IMR-90 (cell line): ENCODE measurements at places on chromosomes 7 and 10. TPM values are rescaled to one million over a fixed set of nuclear protein-coding genes. Genes with fewer than 3 reads are reported as not detected.
A peak's percentile ranks its signal among the peaks of the same experiment; 100 is the strongest.

The STEAP1B gene
- 13.8 and 21.1 TPM in 2 replicates for total RNA-seq

GRCh38 chr7:128266883-128267594, 26.0 kb downstream of the LEP start:
- H3K4me1 ChIP-seq, result peaks cover 12% of the 10 kb centered on the region
- H3K27me3 ChIP-seq, result peaks cover 41% of the 10 kb centered on the region
- no peaks in the 10 kb centered on the region for H3K36me3 ChIP-seq
- peak overlapping the region; percentile 18 for H3K27ac ChIP-seq

- H3K27me3 ChIP-seq, result peaks cover 2% of the 10 kb centered on the region
- no peak overlapping the region for H3K4me3 ChIP-seq
- H3K27ac ChIP-seq, result no peak overlapping the region
- H3K4me1 ChIP-seq, result peaks cover 3% of the 10 kb centered on the region; the same call in 1 of the 2 replicates
- DNase-seq, result peak; percentile 44
Observed at GRCh38 chr7:116652793-116653192, 19.2 kb upstream of the MET start.

GRCh38 chr7:17586711-17587110, 288.3 kb downstream of the AHR start:
- peaks cover 2% of the 10 kb centered on the region for H3K4me1 ChIP-seq
- DNase-seq, result no peak
